ENCODE measurements at places on chromosomes 2 and 18. TPM values are rescaled to one million over a fixed set of nuclear protein-coding genes. Genes with fewer than 3 reads are reported as not detected.

The TFPI gene
- total RNA-seq, result 147 TPM

The TUBB8B gene
- total RNA-seq, result not detected

The ADRA2B gene
- not detected for total RNA-seq

The SERPINB5 gene
- 0.34 TPM for total RNA-seq

Measured in bronchial smooth muscle cell (primary cell).